ENCODE measurements at places on chromosomes 5 and 9.

GRCh38 chr9:97943308-97943855 is 5.4 kb upstream of the HEMGN start:
- DNase-seq, result no peak

- no peak for DNase-seq
Measured at GRCh38 chr9:1233568-1233967, 183.4 kb downstream of the DMRT2 start.

DNA sequence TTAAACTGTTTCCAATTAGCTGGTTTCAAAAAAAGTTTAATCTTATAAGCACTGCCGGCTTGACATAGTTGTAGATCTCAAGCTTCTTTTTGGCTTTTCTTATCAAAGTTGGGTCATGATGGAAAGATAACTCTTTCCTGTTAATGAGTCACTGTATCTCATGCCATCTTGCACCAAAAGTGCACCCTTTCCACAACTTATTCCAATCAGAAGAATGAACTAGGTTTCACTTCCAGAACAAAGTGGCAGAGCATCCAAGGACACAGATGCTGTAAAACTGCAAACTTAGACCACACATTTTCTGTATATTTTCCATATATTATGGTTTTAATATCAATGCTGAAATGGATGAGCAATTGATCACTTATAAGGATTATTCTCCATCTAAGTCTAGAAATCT is 198.2 kb downstream of the GLIS3 start:
- DNase-seq, result no peak

DNA sequence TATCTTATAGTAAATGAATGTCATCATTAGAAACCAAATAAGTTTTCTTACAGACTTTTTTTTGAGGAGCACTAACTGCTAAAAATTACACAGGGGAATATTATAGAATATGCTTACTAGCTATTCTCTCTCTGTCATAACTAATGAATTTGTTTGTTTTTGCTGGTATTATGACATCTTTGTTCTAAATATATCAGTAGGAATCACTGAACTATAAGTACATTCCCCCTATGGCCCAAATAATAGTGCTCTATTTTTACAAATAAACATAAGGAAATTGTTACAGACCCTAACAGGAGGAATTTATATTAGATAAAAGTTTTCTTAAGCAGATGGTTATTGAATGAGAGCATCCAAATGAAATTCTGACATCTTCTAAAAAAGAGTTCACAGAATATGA is 83.0 kb upstream of the RIOK2 start:
- DNase-seq, result no peak

DNA sequence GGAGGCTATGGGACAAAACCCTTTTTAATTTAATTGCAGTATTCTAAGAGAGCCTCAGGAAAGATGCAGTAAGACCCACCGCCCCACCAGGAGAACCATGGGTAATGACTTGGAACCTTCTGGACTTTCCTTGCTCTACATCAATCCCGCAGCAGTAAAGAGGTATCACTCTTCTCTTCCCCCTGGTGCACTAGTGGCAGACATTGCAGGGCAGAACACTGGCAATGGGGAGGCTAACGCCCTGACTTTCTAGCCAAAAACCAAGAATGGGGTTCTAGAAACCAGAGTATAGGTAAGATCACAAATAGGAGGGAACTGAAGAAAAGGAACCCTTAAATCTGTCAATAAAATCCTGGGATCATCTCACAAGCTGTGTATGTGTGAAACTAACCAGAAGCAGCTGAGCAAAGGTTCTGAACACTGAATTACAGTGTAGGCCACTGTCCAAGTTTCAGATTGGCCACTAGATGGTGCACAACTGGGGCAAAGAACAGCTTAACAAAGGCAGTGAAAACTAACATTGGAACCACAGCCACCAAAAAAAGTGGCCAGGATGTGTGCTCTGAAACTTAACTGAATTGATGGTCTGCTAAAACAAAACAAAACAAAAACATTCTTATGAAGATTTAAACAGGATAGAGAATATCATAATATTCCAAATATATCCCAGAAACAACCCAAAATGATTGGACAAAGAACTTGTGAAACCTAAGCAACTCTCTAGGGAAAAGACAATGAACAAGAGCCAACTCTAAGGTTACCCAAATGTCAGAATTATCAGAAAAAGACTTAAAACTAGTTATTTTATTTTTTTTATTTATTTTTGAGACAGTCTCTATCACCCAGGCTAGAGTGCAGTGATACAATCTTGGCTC is 6.6 kb upstream of the FAM151B start:
- DNase-seq, result no peak

DNA sequence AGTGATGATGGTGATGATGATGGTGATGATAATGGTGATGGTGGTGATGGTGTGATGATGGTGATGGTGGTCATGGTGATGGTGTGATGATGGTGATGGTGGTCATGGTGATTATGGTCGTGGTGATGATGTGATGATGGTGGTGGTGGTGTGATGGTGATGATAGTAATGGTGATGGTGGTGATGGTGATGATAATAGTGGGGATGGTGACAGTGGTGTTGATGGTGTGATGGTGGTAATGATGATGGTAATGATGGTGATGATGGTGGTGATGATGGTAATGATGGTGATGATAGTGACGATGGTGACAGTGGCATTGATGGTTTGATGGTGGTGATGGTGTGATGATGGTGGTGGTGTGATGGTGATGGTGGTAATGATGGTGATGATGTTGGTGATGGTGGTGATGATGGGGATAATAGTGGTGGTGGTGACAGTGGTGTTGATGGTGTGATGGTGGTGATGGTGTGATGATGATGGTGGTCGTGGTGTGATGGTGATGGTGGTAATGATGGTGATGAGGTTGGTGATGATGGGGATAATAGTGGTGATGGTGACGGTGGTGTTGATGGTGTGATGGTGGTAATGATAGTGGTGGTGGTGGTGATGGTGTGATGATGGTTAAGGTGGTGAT is 6.5 kb downstream of the STKLD1 start:
- DNase-seq, result no peak

- DNase-seq, result no peak
Measured at GRCh38 chr5:160846642-160847041, 5.4 kb downstream of the ATP10B start.

DNA sequence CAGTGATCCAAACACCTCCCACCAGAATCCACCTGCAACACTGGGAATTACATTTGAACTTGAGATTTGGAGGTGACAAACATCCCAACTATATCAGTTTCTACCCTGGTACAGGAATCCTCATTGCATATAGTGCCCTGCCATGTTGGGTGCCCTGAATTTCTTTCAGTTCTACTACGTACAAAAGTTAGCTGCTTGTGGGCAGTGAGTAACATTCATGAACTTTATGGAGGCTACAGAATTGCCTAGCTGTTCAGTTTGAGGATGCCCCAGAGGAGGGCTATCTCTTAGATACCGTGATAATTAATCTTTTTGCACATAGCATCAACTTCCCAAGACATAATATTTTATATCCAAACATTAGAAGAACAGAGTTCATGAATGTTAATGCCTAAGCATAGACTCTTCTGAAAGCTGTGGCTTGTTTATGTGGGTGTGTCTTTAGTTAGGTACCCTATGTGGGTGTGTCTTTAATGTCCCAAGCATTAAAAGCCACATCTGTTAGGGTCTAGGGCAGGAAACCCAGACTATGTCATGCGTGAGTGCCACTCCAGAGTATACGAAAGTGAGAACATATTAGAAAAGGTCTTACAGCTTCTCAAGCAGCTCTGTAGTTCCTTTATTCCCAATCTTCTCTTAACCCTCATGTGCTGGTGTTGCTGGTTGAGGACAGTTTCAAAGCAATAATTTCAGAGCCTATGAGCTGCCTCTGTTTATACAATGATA is 47.0 kb upstream of the CHD1 start:
- no peak for DNase-seq

DNA sequence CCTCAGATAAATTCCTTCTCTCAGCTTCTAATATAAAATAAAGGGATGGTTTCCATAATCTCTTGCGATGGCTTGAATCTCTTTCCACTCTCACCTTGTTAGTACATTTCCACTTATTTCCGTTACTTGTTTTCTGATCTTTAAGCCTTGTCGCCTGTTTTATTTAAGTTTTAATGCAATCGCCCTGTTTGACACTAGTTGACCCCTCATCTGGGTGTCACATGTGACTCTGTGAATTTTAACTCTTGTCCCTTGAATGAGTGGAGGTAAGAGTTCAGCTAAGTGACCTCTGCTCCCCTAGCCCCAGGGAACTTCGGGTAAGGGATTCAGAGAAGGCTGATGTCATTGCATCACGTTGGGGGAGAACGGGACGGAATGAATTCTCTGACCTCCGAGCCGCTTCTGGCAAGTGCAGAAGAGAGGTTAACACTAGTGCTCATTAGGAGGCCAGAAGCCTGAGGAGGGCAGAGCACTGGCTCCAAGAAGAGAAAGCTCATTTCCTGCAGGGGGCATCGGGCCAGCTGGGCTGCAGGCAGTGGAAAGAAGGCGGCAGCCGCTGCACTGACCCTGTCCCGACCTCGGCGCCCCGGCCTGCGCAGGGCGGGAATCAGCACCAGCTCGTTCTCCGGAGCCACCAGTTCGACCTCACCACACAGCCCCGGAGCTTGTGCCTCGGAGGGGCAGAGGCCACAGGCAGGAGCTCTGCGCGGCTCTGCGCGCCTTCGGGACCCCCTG is 569 bp downstream of the HINT2 start:
- no peak for DNase-seq

DNA sequence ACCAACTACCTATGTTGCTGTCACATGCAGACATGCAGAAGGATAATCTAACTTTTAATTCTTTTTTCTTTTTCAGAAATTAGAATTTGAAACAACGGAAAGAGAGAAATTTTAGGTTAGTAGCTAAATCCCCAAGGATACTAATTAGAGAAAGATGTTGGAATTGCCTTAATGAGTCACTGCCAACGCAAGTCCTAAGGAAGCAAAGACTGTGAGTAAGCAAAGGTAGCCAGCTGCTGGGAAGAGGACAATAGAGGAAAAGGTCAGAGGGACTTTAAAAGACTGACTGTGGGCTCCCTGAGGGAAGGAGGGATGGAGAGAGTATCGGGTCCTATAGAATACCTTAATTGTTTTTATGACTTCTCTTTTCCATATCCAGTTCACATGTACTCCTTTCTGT is 461.9 kb upstream of the PAPPA start:
- DNase-seq, result no peak

DNA sequence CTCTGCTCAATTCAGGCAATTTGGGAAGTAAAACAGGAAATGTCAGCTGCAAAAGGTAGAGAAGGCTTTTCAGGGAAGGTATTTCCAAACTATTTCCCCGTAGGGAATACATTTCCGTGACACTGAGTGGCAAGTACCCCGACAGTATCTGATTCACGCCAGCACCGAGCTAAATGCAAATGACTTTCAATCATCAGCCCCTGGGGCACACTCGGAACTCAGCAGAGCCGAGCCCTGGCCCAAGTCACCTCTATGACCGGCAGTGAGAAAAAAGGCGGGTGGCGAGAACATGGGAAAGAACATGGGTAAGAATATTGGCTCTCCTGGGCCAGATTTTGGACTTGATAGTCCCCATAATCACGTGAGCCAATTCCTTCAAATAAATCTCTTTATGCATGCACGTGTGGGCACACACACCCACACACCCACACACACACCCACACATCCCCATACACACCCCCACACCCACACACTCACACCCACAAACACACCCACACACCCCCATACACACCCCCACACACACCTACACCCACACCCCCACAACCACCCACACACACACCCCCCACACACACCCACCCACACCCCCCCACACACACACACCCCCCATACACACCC is 43.0 kb downstream of the COL23A1 start:
- no peak for DNase-seq

Data from activated CD8-positive, alpha-beta memory T cell treated with anti-CD3 and anti-CD28 coated beads, Interleukin-2, amount 50 U/mL, for 4 hours (primary cell).